ENCODE measurements at places on chromosomes 5 and 9. TPM values are rescaled to one million over a fixed set of nuclear protein-coding genes. Genes with fewer than 3 reads are reported as not detected.

PDE6A gene
- total RNA-seq: not detected

WDR38 gene
- not detected for total RNA-seq

SPATA31C1 gene
- total RNA-seq: not detected

RAB3C gene
- not detected for total RNA-seq

DDX4 gene
- total RNA-seq: 0.50 TPM

TERT gene
- total RNA-seq: 5.6 TPM

SNCAIP gene
- not detected for total RNA-seq

GMCL2 gene
- total RNA-seq: not detected

INSL6 gene
- total RNA-seq: not detected

SMIM23 gene
- not detected for total RNA-seq

TRPM3 gene
- not detected for total RNA-seq

C9orf153 gene
- 0.12 TPM for total RNA-seq

ISOC1 gene
- total RNA-seq: 15.0 TPM

STPG3 gene
- not detected for total RNA-seq

PCDHA3 gene
- total RNA-seq: not detected

OR1Q1 gene
- total RNA-seq: not detected

PLAC8L1 gene
- total RNA-seq: 0.48 TPM

PCDHGC5 gene
- total RNA-seq: not detected

SPATA31C2 gene
- 0.04 TPM for total RNA-seq

IRX1 gene
- not detected for total RNA-seq

UBTD2 gene
- 11.5 TPM for total RNA-seq

PCDHB9 gene
- total RNA-seq: not detected

SLC36A2 gene
- total RNA-seq: not detected

SPINK5 gene
- total RNA-seq: not detected

FBP1 gene
- total RNA-seq: 0.27 TPM

LRRC70 gene
- 0.47 TPM for total RNA-seq

SPTLC1 gene
- 51.2 TPM for total RNA-seq

GABBR2 gene
- total RNA-seq: not detected

ACER2 gene
- 3.3 TPM for total RNA-seq

NTNG2 gene
- 5.4 TPM for total RNA-seq

KIF3A gene
- 7.5 TPM for total RNA-seq

SPATA31A3 gene
- not detected for total RNA-seq

SLC2A8 gene
- total RNA-seq: 4.6 TPM

All from activated CD4-positive, alpha-beta T cell treated with anti-CD3 and anti-CD28 coated beads, Interleukin-2, amount 10 ng/mL, durations not matched to agents 7 days and 5 days (primary cell).